Activated CD4-positive, alpha-beta memory T cell treated with anti-CD3 and anti-CD28 coated beads, Interleukin-2, amount 10 ng/mL, durations not matched to agents 7 days and 5 days (primary cell): ENCODE measurements at places on chromosomes 12 and 14. TPM values are rescaled to one million over a fixed set of nuclear protein-coding genes. Genes with fewer than 3 reads are reported as not detected.
A peak's percentile ranks its signal among the peaks of the same experiment; 100 is the strongest.

DNA sequence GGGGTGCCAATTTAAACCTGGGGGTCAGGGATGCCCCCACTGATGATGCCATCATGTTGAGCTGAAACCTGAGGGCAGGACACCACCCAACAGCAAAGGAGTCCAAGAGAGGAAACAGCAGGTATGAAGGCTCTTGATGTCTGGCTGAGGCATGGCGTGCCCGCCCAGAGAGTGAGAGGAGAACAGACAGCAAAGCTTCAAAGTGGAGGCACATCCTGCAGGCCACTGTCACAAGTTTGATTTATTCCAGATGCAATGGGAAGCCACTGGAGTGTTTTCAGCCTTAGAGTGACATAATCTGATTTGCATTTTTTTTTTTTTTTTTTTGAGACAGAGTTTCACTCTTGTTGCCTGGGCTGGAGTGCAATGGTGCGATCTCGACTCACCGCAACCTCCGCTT is 34.8 kb downstream of the IRF2BPL start:
- DNase-seq, result no peak

GRCh38 chr12:77489331-77489970 is 341.2 kb upstream of the NAV3 start:
- no peak for DNase-seq

DNA sequence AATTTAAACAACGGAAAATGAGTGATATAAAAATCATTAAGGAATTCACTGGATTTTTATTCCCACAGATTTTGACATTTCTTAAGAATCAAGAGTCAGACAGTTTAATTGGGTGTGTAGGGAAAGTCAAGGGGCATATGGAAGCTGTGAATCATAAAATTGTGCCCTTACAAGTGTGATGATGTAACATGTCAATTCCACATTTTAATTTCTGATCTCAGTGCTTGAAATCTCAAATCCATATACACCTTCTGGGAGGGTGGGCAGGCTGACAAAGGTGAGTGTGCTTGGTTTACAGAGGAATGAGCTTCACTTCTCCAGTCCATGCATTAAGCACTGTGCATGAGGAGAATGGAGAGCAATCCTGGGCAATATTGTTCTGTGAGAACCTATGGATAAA is 1.0 kb upstream of the KRT6A start:
- no peak for DNase-seq

DNA sequence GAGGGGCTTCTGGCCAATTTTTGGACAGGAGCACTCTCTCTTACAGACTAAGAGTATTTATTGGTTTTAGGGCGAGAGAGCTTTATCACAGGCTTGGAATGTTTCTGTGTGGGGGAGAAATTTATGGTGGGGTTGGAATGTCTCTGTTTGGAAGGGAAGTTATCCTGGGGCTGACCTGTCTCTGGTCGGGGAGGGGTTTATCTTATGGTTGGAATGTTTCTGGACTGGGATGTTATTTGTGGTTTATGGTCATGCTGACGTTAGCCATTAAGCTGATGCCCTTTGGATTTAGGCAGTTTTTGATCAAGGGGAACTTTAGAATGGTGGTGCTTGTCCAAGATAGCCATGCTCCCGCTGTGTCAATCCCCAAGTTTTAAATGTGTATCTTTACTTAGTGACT is 614.8 kb downstream of the DIO2 start:
- no peak for DNase-seq

DNA sequence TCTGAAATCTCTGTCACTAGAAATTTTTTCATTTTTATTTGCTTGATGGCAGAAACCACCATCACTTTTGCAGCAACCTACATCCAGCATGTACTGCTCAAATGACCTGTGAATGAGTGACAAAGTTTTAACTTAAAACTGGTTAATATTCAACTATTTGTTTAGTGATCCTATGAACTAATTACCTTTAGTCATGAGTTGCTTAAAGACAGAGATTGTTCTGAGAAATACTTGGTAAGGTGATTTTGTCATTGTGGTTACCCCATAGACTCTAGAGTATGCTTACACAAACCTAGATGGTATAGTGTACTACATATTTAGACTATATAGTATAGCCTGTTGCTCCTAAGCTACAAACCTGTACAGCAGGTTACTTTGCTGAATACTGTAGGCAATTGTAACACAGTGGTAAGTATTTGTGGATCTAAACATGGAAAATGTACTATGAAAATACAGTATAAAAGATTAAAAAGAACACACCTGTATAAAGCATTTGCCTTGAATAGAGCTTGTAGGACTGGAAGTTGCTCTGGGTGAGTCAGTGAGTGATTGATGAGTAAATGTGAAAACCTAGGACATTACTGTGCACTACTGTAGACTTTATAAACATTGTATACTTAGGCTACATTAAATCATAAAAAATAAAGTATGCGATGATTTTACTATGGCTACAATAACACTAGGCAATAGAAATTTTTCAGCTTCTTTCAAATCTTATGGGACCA is 256.6 kb upstream of the PPFIA2 start:
- DNase-seq, result no peak

The CKB gene
- total RNA-seq, result 3.8 TPM

The DHRS4 gene
- total RNA-seq, result 17.6 TPM

The PPP4R3A gene
- total RNA-seq, result 118 TPM

DNA sequence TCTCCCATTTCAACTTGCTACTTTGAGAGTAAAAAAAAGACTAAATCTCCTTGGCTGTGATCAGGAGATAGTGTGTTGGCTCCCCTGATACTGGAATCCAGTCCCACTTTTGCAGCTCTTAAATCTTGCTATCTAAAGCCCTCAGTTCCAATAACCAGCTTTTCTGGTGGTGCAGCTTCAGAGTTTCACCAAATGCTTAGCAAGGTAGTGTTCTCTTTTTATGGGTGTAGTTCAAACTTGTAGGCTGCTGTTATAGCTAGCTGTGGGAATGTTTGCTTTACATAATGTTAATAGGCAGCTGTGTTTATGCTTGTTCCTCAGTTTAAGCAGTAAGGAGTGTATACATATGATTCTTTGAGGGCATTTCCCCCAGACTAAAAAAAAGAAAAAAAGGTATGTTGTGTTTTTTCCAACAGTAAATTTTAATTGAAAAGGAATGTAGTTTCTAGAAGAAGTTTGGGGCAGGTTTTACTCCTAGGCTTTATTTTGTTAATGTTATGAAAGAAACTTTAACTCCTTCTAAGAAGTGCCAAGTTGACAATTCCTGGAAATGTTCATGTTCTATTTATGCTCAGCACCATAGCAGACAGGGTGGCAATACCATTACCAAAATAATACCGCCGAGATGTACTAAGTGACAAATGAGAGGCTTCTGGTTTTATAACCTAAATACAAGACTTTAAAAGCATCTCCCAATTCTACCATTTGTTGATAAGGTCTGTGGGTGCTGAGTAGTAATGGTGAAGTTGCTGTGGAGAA is 12.1 kb downstream of the CRADD start:
- DNase-seq, result no peak

- no peak for DNase-seq
Measured at GRCh38 chr12:124401704-124402221, 106.9 kb downstream of the RFLNA start.

- no peak for DNase-seq
Measured at GRCh38 chr12:56243731-56244181, 13.9 kb downstream of the SLC39A5 start.

- no peak for DNase-seq
Measured at GRCh38 chr12:95622879-95623278, 71.6 kb upstream of the USP44 start.

GRCh38 chr14:40099316-40099715 is 667.1 kb upstream of the FBXO33 start:
- DNase-seq, result no peak

The KLRB1 gene
- 17.4 TPM for total RNA-seq

GRCh38 chr14:70856851-70857495 is 47.7 kb upstream of the MAP3K9 start:
- DNase-seq, result peak; percentile 43

The OR8S1 gene
- total RNA-seq, result not detected

GRCh38 chr12:50083301-50083700 is 1.8 kb upstream of the SMARCD1 start:
- no peak for DNase-seq

The MPHOSPH9 gene
- 113 TPM for total RNA-seq

The NR2C1 gene
- 36.0 TPM for total RNA-seq

DNA sequence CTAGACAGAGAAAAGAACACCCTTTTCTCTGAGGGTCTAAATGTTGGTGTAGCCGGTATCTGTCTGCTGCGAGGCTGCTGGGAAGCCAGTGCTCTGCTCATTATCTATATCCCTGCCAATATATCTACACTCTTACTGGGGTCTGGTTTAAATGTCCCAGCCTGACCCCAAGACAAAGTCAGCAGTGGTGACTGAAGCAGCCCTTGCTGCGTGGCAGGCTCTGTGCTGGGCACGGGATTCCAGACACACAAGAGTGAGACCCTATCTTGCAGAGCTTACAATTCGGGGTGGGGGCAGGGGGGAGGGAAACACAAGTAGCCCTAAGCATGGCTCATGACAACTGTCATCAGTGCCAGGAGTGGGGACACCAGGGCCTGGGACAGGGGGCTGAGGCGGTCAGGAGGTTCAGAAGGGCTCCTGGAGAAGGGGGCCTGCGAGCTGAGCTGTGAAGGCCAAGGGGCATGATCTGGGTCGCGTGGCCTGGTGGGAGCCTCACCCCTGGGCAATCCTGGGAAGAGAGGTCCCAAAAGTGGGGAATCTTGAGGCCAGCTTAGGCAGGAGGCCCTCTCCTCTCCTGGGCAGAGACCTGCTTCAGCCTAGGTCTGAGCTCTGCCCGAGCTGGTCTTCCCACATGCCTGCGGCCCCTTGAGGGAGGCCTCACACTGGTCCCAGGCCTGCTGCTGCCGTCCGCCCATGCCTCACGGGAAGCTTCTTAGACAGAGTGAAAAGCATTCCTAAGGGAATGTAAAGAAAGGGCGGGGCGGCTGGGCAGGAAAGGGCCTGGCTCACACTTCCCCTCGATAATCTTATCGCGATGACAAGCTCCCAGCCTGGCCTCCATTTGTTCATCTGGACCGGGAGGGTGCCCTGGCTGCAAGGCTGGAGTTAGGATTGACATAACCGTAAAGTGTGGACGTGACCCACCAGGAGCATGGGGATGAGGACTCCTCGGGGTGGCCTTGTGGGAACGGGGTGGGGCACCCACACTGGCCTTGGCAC is 7.3 kb upstream of the RCOR1 start:
- DNase-seq, result no peak

DNA sequence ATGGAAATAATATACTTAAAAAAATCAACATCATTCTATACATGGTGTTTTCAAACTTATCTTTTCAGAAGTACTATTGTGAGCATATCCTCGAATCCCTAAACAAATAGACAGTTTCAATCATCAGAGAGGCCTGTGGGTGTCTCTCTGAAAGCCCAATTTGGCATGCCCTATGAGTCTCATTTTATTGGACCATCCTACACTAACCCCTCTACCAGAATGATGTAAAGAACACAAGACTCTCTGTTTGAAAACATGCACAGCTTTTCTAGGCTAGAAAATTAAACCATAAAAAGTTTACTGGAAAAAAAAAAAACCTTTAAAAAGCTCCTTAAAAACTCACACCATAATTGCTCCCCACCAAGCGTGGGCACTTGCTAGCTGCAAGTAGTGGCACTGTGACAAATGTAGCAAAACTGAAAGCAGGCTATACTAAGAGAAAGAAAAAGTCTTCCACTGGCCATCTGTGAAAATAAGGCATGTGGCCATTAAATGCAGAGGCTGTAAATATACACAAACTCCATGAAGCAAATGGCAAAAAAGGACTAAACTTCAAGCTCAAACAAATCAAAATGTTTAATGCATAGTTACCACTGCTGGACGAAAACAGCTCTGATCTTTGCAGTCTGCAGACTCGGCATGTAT is 394.2 kb downstream of the SOX5 start:
- DNase-seq, result no peak

The NKX2-1 gene
- total RNA-seq, result not detected

- no peak for DNase-seq
Measured at GRCh38 chr12:40171501-40171900, 53.3 kb upstream of the LRRK2 start.

The NID2 gene
- total RNA-seq, result 0.18 TPM

GRCh38 chr14:106556665-106557289 is 1030.4 kb downstream of the TMEM121 start:
- peak; percentile 78 for DNase-seq

DNA sequence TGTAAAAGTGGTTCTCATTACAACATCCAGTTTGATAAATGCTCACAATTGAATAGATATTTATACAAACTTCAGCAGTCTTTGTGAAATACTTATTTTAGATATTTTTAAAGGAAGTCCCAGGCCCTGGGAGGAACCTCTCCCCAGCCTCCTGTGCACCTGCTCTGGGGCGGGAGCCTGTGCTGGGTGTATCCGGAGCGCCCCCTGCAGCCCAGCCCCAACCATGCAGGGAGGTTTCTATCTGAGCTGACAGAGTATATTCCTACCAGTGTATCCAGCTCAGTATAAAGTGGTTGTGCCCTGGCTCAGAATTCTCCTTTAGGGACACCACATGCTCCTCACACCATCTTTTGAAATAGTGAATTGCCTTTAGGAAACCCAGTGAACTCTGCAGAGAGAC is 851.8 kb downstream of the TMEM121 start:
- DNase-seq, result peak; percentile 55

The MYO1A gene
- total RNA-seq, result 0.28 TPM

GRCh38 chr14:75811872-75812499 is 150.9 kb downstream of the TTLL5 start:
- no peak for DNase-seq

GRCh38 chr12:54853933-54854538 is at the start of gene MUCL1:
Gene MUCL1, plus strand, starts transcription at chr12:54854516. Its CDS starts 67 bp downstream, at chr12:54854583.
- DNase-seq, result peak; percentile 76

The NPFF gene
- total RNA-seq, result not detected

The SCARB1 gene
- total RNA-seq, result 5.8 TPM

The SLC5A8 gene
- total RNA-seq, result not detected

GRCh38 chr12:2049604-2050540 is 2.9 kb upstream of the CACNA1C start:
- no peak for DNase-seq

- no peak for DNase-seq
Measured at GRCh38 chr14:101810897-101811621, 49.5 kb downstream of the PPP2R5C start.

DNA sequence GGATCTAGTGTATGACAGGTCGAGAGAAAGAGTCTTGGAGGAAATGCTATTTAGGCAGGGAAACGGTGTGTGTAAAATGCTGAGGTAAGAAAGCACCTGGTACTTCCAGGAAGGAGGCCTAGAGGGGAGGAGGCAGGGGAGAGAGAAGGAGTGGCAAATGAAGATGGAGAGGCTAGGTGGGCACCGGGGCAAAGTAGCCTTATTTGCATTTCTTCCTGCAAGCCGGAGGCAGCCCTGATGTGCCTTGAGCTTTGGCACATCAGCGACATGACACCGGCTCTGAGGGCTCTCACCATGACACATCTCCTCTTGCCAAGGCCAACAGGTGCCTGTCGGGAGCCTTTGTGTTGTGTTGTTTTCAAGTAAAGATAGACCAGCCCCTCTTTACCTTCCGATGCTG is 61.6 kb downstream of the CPM start:
- DNase-seq, result no peak

GRCh38 chr12:43921666-43922337 is 85.9 kb downstream of the TMEM117 start:
- no peak for DNase-seq

The KRT80 gene
- total RNA-seq, result not detected

The PLEKHG7 gene
- 0.18 TPM for total RNA-seq

The KLRC3 gene
- total RNA-seq, result not detected
